Tibial nerve (tissue), 4 donors: ENCODE measurements at places on chromosomes 2 and 18.

GRCh38 chr2:224869601-224870233, 153.6 kb upstream of the CCDC195 start:
- H3K4me3 ChIP-seq: no peak overlapping the region
- H3K4me1 ChIP-seq: no peaks in the 10 kb centered on the region
- no peak overlapping the region for H3K27ac ChIP-seq
- no peak for DNase-seq
- H3K27me3 ChIP-seq: no peaks in the 10 kb centered on the region
- H3K36me3 ChIP-seq: no peaks in the 10 kb centered on the region

DNA sequence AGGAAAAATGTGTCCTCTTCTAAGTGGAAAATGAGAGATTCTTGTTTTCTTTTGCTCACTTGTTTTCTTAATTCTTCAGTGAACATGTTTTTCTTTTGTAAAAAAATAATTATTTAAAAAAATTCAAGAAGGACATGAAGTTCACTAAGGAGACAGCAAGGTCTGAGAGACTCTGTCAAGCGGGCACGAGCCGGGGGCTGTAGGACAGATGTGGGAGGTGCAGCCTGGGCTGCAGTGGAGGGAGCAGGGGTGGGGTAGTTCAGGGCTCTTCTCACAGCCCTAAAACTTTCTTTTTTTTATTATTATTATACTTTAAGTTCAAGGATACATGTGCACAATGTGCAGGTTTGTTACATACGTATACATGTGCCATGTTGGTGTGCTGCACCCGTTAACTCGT, 4.3 kb upstream of the HDAC4 start:
- H3K4me3 ChIP-seq: no peak overlapping the region
- H3K27me3 ChIP-seq: no peaks in the 10 kb centered on the region
- no peaks in the 10 kb centered on the region for H3K36me3 ChIP-seq
- no peak overlapping the region for H3K27ac ChIP-seq

DNA sequence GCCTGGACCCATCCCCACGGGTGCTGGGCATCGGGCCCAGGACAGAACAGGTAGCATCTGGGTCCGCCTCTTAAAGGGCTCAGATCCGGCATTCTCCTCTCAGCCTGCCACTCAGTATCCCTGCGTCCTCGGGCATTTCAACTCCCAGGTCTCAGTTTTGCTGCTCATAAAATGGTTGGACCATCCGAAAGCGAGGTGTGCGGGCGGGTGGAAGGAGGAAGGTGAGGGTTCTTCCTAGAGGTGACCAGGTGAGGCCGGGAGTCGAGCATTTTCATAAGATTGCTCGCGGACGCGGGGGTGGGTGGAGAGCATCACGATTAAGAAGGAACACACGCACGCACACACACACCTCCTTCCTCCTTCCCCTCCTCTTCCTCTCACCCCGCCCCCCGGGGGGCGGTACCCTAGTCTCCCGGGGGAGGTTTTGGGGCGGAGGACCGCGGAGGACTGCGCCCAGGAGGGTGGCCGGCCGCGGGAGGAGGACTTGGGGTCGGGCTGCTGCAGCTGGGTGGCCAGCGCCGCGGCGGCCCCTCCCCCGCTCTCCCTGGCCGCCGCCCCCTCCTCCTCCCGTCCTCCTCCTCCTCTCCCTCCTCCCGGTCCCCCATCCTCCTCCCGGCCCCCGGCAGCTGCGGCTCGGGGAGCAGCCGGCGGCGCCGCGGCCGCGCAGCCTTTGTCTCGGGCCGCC, 97.9 kb upstream of the GPR45 start:
- H3K27me3 ChIP-seq: peaks cover 44% of the 10 kb centered on the region
- no peak for DNase-seq
- H3K36me3 ChIP-seq: no peaks in the 10 kb centered on the region

DNA sequence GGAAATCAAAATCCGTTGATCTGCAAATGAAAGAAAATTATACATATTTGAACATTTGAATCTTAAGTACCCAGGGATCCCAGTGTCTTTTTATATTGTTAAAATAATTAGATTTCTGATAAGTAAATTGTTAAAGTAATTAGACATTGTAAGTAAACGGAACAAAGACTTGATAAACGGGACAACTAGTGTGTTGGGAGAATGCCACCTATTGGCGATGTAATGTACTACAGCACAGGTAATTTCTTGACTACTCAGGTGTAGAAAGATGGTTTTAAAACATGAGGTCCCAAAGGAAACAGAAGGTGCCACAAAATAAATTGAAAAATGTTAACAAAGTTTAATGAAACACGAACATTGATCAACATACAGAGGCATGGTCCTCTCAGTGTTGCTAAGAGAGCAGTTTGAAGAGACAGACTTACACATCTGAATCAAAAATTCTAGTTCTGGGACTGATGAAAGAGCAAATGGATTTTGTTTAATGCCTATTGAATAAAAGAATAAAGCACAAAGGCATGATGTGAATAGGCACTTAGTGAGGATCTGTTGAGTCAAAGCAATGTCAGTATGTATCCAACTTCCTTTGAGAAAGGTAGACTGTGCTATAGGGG, 103.4 kb upstream of the RASGRP3 start:
- H3K36me3 ChIP-seq: no peaks in the 10 kb centered on the region
- H3K27me3 ChIP-seq: no peaks in the 10 kb centered on the region
- H3K4me3 ChIP-seq: no peak overlapping the region
- no peak for DNase-seq
- no peaks in the 10 kb centered on the region for H3K4me1 ChIP-seq
- no peak overlapping the region for H3K27ac ChIP-seq

DNA sequence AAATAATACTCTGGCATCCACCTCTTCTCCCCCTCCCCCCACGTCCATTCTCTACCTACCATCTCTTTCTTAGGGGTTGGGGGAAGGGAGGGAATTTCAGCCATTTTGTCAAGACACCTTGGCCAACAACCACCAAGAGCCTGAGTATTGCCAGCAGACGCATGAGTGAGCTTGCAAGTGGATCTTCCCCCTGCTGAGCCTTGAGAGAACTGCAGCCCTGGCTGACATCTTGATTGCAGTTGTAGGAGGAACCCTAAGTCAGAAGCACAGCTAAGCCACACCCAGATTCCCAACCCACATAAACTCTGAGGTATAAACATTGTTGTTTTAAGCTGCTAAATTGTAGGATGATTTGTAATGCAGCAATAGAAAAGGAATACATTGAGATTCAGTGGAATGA, 165.6 kb downstream of the TMEFF2 start:
- DNase-seq: no peak
- no peaks in the 10 kb centered on the region for H3K27me3 ChIP-seq
- no peaks in the 10 kb centered on the region for H3K36me3 ChIP-seq
- H3K4me3 ChIP-seq: no peak overlapping the region

GRCh38 chr2:216761133-216761532, 65.8 kb upstream of the IGFBP5 start:
- H3K36me3 ChIP-seq: no peaks in the 10 kb centered on the region
- H3K4me3 ChIP-seq: no peak overlapping the region
- DNase-seq: no peak
- no peaks in the 10 kb centered on the region for H3K27me3 ChIP-seq
- no peaks in the 10 kb centered on the region for H3K4me1 ChIP-seq
